AG04450 (cell line): ENCODE measurements at places on chromosomes 4 and X. TPM values are rescaled to one million over a fixed set of nuclear protein-coding genes. Genes with fewer than 3 reads are reported as not detected.
A peak's percentile ranks its signal among the peaks of the same experiment; 100 is the strongest.

The AFF2 gene
- polyA plus RNA-seq = 0.01 and 0.04 TPM in 2 replicates

The GLUD2 gene
- polyA plus RNA-seq = 1.3 and 1.4 TPM in 2 replicates

The BCAP31 gene
- 108 and 114 TPM in 2 replicates for polyA plus RNA-seq

The USP51 gene
- polyA plus RNA-seq = 0.96 and 1.4 TPM in 2 replicates

The SLC4A4 gene
- polyA plus RNA-seq = 14.7 and 17.5 TPM in 2 replicates

DNA sequence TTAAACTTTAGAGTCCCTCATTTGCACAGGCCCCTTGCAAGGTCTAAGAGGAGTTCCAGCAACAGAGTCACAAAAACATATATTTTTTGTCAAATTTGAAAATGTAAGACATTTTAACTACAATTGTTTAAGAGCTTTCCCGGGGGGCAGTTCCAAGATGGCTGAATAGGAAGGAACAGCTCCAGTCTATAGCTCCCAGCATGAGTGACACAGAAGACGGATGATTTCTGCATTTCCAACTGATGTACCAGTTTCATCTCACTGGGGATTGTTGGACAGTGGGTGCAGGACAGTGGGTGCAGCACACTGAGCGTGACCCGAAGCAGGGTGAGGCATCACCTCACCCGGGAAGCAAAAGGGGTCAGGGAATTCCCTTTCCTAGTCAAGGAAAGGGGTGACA, 71.4 kb upstream of the NMU start:
- DNase-seq = no peak

- DNase-seq = no peak
These were observed 54.0 kb downstream of the MAML3 start for GRCh38 chr4:140099983-140100382.

DNA sequence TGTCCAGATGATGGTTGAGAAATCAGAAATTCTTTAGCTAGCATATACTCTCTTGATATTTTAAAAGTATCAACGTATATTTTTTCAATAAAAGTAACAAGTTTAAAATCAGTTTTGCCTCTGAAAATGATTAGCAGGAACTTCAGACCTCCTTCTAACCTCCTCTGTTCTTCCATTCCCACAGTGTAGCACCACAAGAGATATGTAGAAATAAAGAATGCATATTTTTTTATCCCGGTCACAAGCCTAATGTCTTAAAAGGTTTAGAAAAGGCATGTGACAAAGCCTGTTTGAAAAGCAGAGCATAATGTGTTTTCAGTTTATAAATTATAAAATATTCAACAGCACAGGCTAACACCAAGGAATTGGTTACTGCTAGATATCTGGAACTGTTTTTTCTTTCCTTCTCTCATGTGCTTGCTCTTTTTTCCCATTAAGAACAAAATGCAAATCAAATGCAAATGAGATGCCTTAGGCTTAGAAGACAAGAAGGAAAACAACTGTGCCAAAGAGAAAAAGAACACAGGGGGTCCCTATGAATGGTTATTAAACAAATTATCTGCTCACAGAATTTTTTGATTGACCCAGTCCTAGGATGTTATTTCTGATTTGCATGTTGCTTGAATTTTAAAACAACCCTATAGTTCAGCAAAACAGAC, 351.7 kb upstream of the FAM241A start:
- DNase-seq = no peak

DNA sequence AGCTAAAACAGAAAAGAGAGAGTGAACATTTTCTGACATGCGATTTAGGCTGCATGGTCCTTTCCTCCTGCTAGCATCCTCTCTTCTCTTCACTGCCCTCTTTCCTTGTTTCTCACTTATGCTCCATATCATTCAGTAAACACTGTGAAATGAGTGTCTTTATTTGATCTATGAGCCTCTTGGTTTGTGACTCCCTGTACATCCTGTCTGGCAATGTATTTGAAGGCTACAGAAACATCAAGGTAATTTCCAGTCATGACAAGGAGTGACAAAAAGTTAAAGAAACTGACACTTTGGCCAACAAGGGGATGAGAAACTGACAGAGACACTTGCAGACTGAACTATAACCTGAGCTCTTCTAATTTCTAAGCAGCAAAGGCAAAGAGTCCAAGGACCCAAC, 8.7 kb downstream of the FTHL17 start:
- no peak for DNase-seq

DNA sequence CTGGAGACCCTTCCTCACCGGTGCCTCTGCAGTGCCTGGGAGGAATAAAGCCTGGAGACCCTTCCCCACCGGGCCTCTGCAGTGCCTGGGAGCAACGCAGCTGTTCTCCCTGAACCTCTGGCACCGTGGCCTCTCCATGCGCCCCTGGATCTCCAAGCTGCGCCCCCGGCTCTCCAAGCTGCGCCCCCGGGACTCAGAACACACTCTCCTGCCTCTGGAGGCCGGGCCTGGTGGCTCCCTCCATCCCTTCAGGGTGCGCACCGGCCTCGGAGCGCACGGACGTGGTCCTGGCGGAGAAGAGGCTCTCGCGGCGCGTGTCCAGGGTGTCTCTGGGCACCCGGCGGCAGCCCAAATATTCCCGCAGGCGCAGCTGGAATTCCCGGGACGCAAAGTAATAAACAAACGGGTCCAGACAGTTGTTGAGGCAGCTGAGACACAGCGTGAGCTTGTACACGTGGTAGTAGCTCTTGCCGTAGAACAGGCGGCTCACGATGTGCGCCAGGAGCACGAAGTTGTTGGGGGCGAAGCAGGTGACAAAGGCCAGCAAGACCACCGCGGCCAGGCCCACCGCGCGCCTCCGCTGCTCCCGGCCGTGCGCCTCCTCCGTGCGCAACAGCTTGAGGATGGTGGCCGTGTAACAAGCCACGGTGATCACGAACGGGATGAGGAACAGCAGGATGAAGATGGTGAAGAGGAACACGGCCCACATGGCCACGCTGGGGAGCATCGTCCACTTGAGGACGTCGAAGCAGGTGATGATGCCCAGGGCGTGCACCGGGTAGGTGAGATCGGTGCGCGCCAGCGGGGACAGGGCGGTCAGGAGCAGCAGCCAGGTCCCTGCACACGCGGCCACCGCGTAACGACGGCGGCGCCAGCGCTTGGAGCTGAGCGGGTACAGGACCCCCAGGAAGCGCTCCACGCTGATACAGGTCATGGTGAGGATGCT, 12.8 kb upstream of the ASMTL start:
- DNase-seq = no peak

GRCh38 chr4:23654791-23655190, 235.1 kb downstream of the PPARGC1A start:
- DNase-seq = no peak

- DNase-seq = no peak
These were observed 1.1 kb upstream of the HPSE start for GRCh38 chr4:83335701-83336100.

DNA sequence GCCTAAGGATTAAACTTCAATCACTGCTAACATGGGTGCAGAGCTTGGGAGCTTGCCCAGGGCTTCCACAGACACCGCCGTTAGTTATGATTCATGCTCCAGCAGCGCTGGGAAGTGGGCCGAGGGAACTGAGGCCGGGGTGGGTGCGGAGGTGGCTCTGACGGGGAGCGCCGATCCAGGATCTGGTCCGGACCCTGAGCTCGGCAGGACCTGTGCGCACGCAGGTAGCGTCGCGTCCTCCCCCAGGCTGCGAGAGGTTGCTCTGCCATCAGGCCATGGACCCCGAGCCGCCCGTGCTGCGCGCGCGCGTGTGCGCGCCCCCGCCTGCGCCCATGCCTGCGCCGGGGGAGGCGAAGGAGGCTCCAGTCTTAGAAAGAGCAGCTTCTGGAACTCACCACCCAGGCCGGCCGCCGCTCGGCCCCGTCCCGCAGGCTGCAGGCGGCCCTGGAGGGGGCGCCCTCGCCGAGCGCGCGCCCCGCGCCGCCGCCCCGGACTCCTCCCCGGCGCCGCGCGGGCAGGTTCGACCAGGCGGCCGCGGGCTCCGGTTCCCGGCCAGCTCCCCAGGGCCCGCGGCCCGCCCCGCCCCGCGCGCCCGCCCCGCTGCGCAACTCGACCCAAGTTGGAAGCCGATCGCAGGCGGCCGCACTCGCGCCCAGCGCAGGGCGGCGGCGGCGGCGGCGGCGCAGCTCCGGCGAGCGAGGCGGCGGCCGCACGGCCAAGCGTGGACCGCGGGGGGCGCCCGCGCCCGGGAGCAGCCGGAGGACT, 732 bp upstream of the ADRA2C start:
- no peak for DNase-seq

- DNase-seq = no peak
These were observed 197.0 kb downstream of the STIM2 start for GRCh38 chr4:27057662-27058061.

DNA sequence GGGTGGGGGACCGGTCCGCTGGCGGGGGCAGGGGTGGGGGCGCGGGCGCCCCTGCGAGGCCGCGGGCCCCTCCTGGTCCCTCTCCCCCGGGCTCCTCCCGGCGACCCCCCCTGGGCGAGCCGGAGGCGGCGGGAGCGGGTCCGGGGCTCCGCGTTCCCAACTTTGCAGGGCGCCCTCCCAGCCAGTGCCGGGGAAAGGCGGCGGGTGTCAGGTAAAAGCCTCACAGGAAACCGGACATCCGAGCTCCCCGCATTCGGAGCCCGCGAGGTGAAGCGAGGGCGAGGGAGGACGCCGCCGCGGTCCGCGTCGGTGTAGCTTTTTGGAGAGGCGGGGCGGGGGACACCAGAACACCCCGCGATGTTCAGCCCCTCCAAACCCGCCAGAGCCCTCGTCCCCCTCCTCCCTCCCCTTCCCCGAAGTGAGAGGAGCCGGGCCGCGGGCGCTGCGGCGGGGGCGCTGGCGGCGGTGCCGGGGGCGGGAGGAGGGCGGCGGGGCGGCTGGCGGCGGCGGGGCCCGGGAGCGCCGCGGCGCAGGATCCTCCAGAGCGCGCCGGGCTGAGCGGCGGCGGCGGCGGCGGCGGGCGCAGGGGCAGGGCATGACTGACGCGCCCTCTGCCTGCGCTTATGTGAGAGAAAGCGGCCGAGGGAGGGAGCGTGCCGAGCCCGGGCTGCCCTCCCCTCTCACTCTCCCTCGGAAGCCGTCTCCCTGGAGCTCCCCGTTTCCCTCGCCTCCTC, at the start of gene VEGFC:
VEGFC (minus strand) TSS at position 597 of the 734 bp plus-strand sequence. CDS start 611 bp downstream, outside the sequence.
- no peak for DNase-seq

GRCh38 chrX:19863212-19863856, 24.1 kb downstream of the SH3KBP1 start:
- DNase-seq = no peak

DNA sequence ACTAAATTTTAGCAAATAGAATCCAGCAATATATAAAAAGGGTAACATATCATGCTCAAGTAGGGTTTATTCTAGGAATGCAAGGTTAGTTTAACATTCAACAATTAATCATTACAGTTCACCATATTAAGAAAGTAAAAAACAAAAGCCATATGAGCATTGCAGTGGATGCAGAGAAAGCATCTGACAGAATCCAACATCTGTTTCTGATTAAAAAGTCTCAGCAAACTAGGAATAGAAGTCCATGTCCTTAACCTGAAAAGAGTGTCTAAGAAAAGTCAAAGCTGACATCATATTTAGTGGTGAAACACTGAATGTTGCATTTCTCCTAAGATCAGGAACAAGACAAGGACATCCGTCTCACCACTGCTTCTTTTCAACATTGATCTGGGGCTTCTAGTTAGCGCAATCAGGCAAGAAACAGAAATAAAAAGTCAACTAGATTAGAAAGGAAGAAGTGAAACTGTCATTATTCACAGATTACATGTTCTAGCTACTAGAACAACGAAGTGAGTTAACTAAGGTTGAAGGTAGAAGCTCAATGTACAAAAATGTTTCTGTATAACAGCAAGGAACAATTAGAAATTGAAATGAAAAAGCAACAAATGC, 49.3 kb downstream of the MRPL1 start:
- DNase-seq = no peak

DNA sequence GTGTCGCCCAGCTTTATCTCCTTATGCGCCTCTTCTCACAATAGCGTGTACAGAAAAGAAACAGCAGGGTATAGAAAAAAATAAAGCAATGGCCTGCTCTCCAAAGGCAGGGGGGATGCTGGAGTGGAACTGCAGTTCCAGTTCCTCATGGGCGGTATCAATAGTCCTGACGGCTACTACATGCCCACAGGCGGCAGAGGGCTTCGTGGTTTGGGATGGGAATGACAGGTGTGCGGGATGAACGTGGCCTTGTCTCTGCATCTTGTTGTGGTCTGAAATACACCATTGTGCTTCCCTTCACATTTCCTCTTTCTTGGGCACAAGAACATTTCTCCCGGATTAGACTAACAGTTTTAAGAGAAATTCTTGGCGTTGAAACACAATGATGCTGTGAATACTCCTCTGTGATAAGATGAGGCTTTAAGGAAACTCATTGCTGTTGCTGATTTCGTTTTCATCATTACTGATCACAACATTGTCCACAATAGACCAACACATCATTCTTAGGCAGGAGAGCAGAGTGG, 124.1 kb upstream of the IGFBP7 start:
- DNase-seq = no peak

- DNase-seq = no peak
These were observed 51.6 kb downstream of the NIPAL1 start for GRCh38 chr4:48068182-48068581.

GRCh38 chrX:115571712-115572111, 10.7 kb downstream of the PLS3 start:
- DNase-seq = no peak

- peak; percentile 63 for DNase-seq
These were observed 235.6 kb upstream of the JADE1 start for GRCh38 chr4:128573781-128574508.

DNA sequence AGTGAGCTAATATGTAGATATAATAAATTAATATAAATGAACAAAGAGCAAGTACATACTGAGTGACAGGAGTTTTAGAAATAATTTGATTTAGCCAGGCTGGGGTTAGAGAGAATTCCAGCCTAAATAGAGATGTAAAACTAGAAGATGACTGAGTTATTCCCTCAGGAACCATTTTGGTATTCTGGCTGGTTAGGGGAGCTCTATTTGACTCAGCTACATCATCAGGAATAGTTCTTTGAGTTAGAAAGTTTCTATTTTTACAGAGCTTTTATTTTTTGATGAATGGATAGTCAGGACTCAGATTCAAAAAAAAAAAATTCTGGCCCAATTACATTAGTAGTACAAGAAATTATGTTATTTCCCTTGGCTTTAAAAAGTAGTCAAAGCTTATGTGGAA, 180.4 kb upstream of the MID1 start:
- no peak for DNase-seq

- no peak for DNase-seq
These were observed 3.0 kb upstream of the XG start for GRCh38 chrX:2748815-2749188.
